Panc1 (cell line): ENCODE measurements at places on chromosomes 11 and 22. TPM values are rescaled to one million over a fixed set of nuclear protein-coding genes. Genes with fewer than 3 reads are reported as not detected.

The RTN4R gene
- 16.3 TPM for total RNA-seq

The C11orf42 gene
- not detected for total RNA-seq

The RASGRP2 gene
- total RNA-seq = 3.7 TPM

The CD82 gene
- total RNA-seq = 26.1 TPM

The MAP6 gene
- 0.21 TPM for total RNA-seq

The LRRC10B gene
- total RNA-seq = 0.23 TPM

The VSIG2 gene
- not detected for total RNA-seq

The ZP1 gene
- total RNA-seq = not detected

The DMC1 gene
- total RNA-seq = 3.2 TPM

The B4GALNT4 gene
- 122 TPM for total RNA-seq

The TSSK2 gene
- total RNA-seq = not detected

The CDKN1C gene
- total RNA-seq = 4.6 TPM

The POU2AF1 gene
- total RNA-seq = 0.18 TPM

The CBY1 gene
- total RNA-seq = 20.4 TPM

The MMP1 gene
- total RNA-seq = 0.15 TPM

The OMP gene
- total RNA-seq = 1.5 TPM

The PNPLA3 gene
- total RNA-seq = 4.9 TPM

The C22orf23 gene
- 0.49 TPM for total RNA-seq

The RIMBP3B gene
- 0.54 TPM for total RNA-seq

The IGLL1 gene
- total RNA-seq = not detected

The ZNF280A gene
- total RNA-seq = 0.10 TPM

The BLID gene
- total RNA-seq = 0.41 TPM

The RTN4RL2 gene
- total RNA-seq = 0.90 TPM

The MAJIN gene
- total RNA-seq = not detected

The EXT2 gene
- total RNA-seq = 57.5 TPM

The CHST1 gene
- not detected for total RNA-seq

The CNIH2 gene
- total RNA-seq = 9.3 TPM

The OR8A1 gene
- not detected for total RNA-seq

The OR10V1 gene
- total RNA-seq = not detected

The GGTLC2 gene
- total RNA-seq = not detected

The TMEM151A gene
- 11.0 TPM for total RNA-seq

The C11orf65 gene
- total RNA-seq = 0.18 TPM

The KCTD17 gene
- total RNA-seq = 32.7 TPM

The OR51A2 gene
- total RNA-seq = not detected

The RFPL1 gene
- not detected for total RNA-seq

The EIF1AD gene
- 64.6 TPM for total RNA-seq

The MFRP gene
- total RNA-seq = not detected

The MIOX gene
- total RNA-seq = 0.23 TPM

The IFITM10 gene
- 18.0 TPM for total RNA-seq

The CNGA4 gene
- 0.62 TPM for total RNA-seq

The GAL gene
- 16.5 TPM for total RNA-seq

The JAML gene
- total RNA-seq = 0.39 TPM
